Large intestine (tissue), 12 donors: ENCODE measurements at places on chromosomes 16 and 17. TPM values are rescaled to one million over a fixed set of nuclear protein-coding genes. Genes with fewer than 3 reads are reported as not detected.
A peak's percentile ranks its signal among the peaks of the same experiment; 100 is the strongest.

Gene KRTAP1-5
- not detected for polyA plus RNA-seq

Gene SMTNL2
- 10.1 TPM for polyA plus RNA-seq

Gene PRSS27
- polyA plus RNA-seq, result 1.3 TPM

Gene TBX21
- polyA plus RNA-seq, result 0.28 TPM

Gene ENPP7
- polyA plus RNA-seq, result 136 TPM

Gene OMG
- polyA plus RNA-seq, result 1.0 TPM

Gene SMIM36
- polyA plus RNA-seq, result not detected

Gene CCL7
- not detected for polyA plus RNA-seq

Gene TEDC2
- polyA plus RNA-seq, result 6.4 TPM

- H3K27ac ChIP-seq, result no peak overlapping the region
- DNase-seq, result no peak
- peaks cover 3% of the 10 kb centered on the region for H3K4me1 ChIP-seq
- no peak overlapping the region for H3K4me3 ChIP-seq
These were observed 303.0 kb upstream of the ZFHX3 start for GRCh38 chr16:73350707-73351452.

DNA sequence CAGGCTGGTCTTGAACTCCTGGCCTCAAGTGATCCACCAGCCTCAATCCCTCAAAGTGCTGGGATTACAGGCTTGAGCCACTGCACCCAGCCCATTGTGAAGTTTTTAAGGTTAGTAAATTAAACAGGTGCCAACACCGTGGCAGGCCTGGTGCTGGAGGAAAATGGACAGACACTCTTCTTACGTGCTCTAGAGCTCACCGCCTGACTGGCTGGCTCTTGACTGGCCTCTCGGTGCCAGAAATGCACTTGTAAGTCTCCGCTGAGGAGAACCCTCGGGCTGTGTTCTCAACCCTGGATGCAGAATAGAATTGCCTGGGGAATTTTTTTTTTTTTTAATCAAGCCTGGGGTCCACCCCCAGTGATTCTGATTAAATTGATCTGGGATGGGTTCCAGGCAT is 10.3 kb upstream of the HAS3 start:
- DNase-seq, result no peak
- no peaks in the 10 kb centered on the region for H3K36me3 ChIP-seq
- no peaks in the 10 kb centered on the region for H3K4me1 ChIP-seq
- H3K27me3 ChIP-seq, result no peaks in the 10 kb centered on the region
- no peak overlapping the region for H3K27ac ChIP-seq
- H3K4me3 ChIP-seq, result no peak overlapping the region

GRCh38 chr17:31686495-31686894 is 172.5 kb downstream of the COPRS start:
- peaks cover 5% of the 10 kb centered on the region for H3K27me3 ChIP-seq
- no peaks in the 10 kb centered on the region for H3K4me1 ChIP-seq
- H3K27ac ChIP-seq, result no peak overlapping the region
- H3K4me3 ChIP-seq, result no peak overlapping the region

DNA sequence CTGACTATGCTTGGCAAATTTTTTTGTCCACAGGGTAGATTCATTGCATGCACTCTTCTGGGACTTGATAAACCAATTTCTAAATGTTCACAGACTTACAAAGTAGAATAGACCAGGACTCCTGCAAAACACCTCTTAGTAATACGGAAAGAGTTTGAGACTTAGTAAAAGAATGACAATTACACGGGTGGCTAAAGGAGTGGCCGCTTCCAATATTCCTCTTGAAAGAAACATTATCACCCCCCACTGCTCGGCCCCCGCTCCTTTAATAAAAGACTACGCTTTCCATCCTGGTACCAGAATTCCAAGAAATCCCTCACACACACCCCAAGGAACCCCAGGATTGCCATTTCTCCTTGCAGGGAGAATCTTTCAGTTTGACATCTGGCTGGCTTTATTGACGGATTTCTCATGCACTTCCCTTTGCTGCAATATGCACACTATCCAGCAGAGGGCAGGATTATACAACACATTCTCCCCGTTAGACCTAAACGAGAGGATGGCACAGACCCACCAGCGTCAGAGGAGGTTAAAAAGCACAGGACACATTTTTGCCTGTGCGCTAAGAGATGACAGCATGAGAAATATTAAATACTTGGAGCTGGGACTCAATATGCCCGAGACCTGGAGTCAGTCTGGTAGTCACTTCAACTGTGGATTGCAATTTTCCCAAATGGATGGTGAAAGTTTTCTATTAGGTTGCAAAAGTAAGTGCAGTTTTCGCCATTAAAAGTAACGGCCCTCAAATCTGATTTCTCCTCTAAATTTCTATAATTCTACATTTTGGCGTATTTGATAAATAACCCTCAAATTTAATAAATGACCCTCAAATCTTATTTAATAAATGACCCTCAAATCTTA is 46.6 kb upstream of the NUDT7 start:
- DNase-seq, result peak; percentile 58
- no peak overlapping the region for H3K27ac ChIP-seq
- H3K4me3 ChIP-seq, result no peak overlapping the region

DNA sequence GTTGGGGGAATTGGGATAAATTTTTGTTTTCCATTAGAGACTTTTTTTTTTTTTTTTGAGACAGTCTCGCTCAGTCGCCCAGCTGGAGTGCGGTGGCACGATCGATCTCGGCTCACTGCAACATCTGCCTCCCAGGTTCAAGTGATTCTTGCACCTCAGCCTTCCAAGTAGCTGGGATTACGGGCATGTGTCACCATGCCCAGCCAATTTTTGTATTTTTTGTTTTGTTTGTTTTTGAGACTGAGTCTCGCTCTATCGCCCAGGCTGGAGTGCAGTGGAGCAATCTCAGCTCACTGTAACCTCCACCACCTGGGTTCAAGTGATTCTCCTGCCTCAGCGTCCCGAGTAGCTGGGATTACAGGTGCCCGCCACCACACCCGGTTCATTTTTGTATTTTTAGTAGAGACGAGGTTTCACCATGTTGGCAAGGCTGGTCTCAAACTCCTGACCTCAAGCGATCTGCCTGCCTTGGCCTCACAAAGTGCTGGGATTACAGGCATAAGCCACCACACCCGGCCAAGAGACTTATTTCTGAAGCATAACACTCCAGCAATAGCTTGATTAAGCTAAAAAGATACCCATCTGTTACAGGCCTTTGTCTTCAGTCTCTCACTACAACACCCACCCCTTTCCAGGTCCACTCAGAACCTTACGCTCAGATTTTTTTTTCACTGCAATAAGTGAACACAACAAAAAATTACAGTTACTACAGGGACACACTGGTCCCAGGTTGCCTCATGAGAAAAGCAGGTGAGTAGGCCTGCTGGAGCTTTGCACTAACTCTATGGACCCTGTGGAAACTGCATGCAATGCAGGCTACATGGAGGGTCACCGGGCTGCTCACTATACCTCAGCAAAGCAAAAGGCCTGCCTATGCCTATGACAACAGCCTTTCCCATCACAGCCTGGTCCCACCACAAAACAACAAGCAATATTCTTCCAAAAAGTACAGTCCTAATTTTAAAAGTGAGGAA is 34.6 kb downstream of the KANSL1 start:
- H3K27me3 ChIP-seq, result no peaks in the 10 kb centered on the region
- H3K4me1 ChIP-seq, result peaks cover 8% of the 10 kb centered on the region
- DNase-seq, result no peak
- no peak overlapping the region for H3K27ac ChIP-seq
- H3K4me3 ChIP-seq, result no peak overlapping the region
- H3K36me3 ChIP-seq, result no peaks in the 10 kb centered on the region

- H3K4me1 ChIP-seq, result no peaks in the 10 kb centered on the region
- H3K27me3 ChIP-seq, result peaks cover 10% of the 10 kb centered on the region
- H3K4me3 ChIP-seq, result no peak overlapping the region
- DNase-seq, result no peak
These were observed 15.9 kb upstream of the USP10 start for GRCh38 chr16:84683691-84684591.

GRCh38 chr17:57234739-57235092 is 21.6 kb upstream of the MSI2 start:
- no peaks in the 10 kb centered on the region for H3K27me3 ChIP-seq
- no peaks in the 10 kb centered on the region for H3K36me3 ChIP-seq
- no peaks in the 10 kb centered on the region for H3K4me1 ChIP-seq
- DNase-seq, result no peak
- H3K27ac ChIP-seq, result no peak overlapping the region
- H3K4me3 ChIP-seq, result no peak overlapping the region

DNA sequence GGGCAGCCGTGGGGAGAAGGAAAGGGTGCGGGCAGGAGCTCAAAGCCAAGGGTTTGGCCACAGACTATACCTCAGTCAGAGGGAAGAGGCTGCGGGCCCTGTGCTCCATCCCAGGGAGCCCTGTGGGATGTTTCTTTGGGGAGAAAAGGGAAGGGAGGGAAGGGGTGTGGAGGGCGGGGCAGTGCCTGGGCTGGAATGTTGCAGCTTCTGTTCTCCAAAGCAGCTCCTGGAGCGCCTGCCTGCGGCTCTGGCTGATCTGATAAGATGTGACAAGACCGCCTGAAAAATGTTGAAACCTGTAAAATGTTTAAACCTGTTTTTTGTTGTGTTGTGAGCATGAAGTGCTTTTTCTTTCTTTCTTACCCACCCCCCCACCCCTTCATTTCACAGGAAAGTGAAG is 32.8 kb downstream of the WNT3 start:
- H3K27me3 ChIP-seq, result peaks cover 10% of the 10 kb centered on the region
- H3K4me1 ChIP-seq, result peaks cover 8% of the 10 kb centered on the region
- no peak overlapping the region for H3K27ac ChIP-seq
- H3K4me3 ChIP-seq, result no peak overlapping the region
- no peaks in the 10 kb centered on the region for H3K36me3 ChIP-seq

GRCh38 chr16:30662449-30662848 is 4.2 kb downstream of the FBRS start:
- DNase-seq, result no peak
- no peaks in the 10 kb centered on the region for H3K27me3 ChIP-seq
- peaks cover 29% of the 10 kb centered on the region for H3K4me1 ChIP-seq
- H3K36me3 ChIP-seq, result peaks cover 62% of the 10 kb centered on the region
- no peak overlapping the region for H3K27ac ChIP-seq
- H3K4me3 ChIP-seq, result no peak overlapping the region

DNA sequence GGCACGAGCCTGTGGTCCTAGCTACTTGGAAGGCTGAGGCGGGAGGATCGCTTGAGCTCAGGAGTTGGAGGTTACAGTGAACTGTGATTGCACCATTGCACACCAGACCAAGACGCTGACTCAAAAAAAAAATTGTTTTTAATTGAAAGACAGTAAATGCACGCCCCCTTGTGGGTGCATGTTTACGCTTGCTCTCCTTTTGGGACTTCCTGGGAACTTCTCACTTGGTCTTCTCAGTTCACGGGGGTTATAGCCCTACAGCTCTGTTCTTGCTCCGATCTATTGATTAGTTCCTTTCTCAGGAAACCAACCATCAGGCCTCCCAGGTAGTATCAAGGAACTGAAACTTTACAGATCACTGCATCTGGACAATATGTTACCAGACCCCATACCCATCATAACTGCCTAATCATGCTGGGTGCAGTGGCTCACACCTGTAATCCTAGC is 14.2 kb upstream of the RIPOR1 start:
- H3K4me1 ChIP-seq, result peaks cover 13% of the 10 kb centered on the region
- no peaks in the 10 kb centered on the region for H3K27me3 ChIP-seq

DNA sequence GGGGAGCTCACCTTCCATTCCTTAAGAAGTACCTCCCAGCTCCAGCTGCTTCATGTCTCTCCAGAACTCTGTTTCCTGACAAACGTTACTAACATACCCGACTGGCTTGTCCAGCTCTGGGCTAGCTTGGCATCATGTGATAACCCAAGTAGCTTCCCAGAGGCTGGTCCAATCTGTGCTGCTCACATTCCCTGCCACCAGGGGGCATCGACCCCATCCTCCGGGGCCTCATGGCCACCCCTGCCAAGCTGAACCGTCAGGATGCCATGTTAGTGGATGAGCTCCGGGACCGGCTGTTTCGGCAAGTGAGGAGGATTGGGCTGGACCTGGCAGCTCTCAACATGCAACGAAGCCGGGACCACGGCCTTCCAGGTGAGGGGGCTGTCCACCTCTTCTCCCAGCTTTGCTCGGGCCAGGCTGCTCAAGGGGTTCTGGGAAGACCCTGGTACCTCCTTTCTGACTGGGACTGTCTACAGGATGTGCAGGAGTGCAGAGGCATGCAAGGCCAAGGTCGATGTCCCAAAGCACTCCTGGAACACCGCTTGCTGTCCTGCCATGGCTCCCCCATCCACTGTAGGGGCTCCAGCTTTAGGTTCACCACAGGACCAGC is 7.6 kb downstream of the EPX start:
- H3K4me1 ChIP-seq, result peaks cover 6% of the 10 kb centered on the region
- H3K4me3 ChIP-seq, result no peak overlapping the region
- H3K27me3 ChIP-seq, result peaks cover 4% of the 10 kb centered on the region
- no peak overlapping the region for H3K27ac ChIP-seq
- peaks cover 2% of the 10 kb centered on the region for H3K36me3 ChIP-seq

GRCh38 chr16:88325976-88326375 is 56.8 kb upstream of the ZNF469 start:
- H3K27ac ChIP-seq, result no peak overlapping the region
- no peak overlapping the region for H3K4me3 ChIP-seq
- DNase-seq, result no peak

- H3K36me3 ChIP-seq, result no peaks in the 10 kb centered on the region
- H3K4me3 ChIP-seq, result no peak overlapping the region
- H3K27me3 ChIP-seq, result no peaks in the 10 kb centered on the region
- H3K27ac ChIP-seq, result no peak overlapping the region
These were observed 5.9 kb upstream of the SLC16A5 start for GRCh38 chr17:75081611-75082540.

DNA sequence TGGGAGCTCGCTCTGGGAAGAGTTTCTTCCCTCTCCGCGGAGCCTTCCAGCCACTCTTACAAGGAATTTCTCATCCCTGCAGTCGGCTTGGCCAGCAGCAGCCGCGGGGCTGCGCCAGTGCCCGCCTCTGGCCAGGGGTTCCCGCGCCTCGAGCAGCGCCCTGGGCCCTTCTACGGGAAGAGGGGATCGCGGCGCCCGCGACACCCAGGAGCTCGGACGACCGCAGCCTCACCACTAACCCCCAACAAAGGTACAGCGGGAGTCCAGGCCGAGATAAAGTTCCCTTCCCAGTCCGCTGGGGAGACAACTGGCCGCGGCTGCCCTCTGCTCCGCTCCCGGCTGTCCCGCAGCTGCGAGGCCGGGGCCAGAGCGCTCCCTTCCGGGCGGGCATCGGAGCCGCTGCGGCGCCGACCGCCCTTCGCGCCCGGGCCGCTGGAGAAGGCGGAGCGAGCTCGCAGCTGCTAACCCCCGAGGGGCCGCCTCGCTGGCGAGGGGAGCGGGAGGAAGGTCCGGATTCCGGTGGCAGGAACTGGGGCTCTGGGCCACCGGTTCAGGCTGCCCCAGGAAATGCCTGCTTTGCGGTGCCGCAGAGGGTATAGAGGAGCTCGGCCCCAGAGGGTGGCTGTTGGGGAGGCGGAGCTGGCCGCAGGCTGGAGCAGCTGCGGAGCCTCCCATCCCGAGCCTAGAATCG is 3.6 kb upstream of the HS3ST3B1 start:
- no peak overlapping the region for H3K27ac ChIP-seq
- peaks cover 19% of the 10 kb centered on the region for H3K4me1 ChIP-seq
- H3K36me3 ChIP-seq, result no peaks in the 10 kb centered on the region
- peak; percentile 33 for DNase-seq

- H3K4me3 ChIP-seq, result peak overlapping the region; percentile 43
- H3K4me1 ChIP-seq, result peaks cover 71% of the 10 kb centered on the region
- peaks cover 7% of the 10 kb centered on the region for H3K27me3 ChIP-seq
- no peaks in the 10 kb centered on the region for H3K36me3 ChIP-seq
- peak; percentile 85 for DNase-seq
These were observed 15.0 kb downstream of the PPY start for GRCh38 chr17:43927060-43927864.

GRCh38 chr16:54882556-54882955 is 48.1 kb upstream of the IRX5 start:
- H3K4me3 ChIP-seq, result no peak overlapping the region
- H3K27me3 ChIP-seq, result no peaks in the 10 kb centered on the region
- no peak for DNase-seq
- no peaks in the 10 kb centered on the region for H3K4me1 ChIP-seq
- H3K27ac ChIP-seq, result no peak overlapping the region
- no peaks in the 10 kb centered on the region for H3K36me3 ChIP-seq
